Stimulated activated CD4-positive, alpha-beta T cell treated with anti-CD3 and anti-CD28 coated beads, Interleukin-12 subunit alpha, Interleukin-12 subunit beta, amount 100 ng/mL, for 24 hours (primary cell): ENCODE measurements at places on chromosomes 6 and 20.

GRCh38 chr6:108839083-108839642 lies 9.1 kb upstream of the ARMC2 start:
- DNase-seq: no peak

DNA sequence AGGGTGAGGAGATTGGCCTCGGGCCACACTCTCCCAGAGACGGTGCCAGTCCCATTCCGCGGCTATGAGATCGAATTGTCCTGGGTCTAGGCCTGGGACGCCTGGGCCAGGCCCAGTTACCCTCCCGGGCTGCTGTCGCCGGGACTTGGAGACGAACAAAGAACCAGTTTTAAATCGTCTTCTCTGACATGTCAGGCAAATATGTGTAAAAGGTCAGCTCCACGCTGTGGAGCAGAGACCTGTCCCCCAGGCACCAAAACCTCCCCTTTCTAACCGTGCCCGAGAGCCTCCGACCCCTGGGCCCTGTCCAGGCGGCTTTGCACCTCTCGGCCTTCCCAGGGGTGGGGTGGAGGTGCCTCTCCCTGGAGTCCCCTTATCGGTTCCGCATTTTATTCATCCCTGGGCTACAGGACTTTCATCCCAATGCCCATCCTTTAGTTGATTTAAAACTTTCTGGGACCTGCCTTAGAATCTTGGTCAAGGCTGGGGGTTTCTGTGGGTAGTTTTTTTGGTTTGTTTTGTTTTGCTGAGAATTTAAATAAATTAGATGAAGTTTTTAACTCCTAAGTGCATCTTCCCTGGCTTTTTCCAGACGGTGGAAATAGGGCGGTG lies 5.8 kb upstream of the TFAP2A start:
- no peak for DNase-seq

GRCh38 chr6:122903266-122903915 lies 92.6 kb upstream of the CLVS2 start:
- DNase-seq: no peak

GRCh38 chr6:25332165-25332564 lies 53.0 kb downstream of the CARMIL1 start:
- DNase-seq: no peak

DNA sequence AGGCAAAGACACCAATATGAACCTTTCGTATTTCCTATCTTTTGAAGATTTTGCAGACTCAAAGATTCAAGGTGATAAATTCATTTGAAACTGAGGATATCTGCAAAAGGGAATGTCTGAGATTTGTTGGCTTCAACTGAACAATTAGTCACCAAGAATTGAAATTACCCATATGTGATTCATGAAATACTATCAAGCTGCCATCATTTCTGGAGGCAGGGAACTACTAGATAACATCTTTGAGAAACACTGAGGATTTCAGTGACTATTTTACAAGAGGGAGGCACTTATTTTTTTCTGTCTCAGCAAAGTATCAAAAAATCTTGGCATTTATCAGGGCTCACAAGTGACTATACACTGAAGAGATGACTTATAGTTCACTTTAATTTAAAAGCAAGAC lies 39.8 kb upstream of the MMS22L start:
- DNase-seq: no peak

- DNase-seq: no peak
Observed at GRCh38 chr6:53446151-53446550, 97.4 kb upstream of the ELOVL5 start.

- no peak for DNase-seq
Observed at GRCh38 chr6:111776236-111777221, 96.7 kb downstream of the FYN start.

DNA sequence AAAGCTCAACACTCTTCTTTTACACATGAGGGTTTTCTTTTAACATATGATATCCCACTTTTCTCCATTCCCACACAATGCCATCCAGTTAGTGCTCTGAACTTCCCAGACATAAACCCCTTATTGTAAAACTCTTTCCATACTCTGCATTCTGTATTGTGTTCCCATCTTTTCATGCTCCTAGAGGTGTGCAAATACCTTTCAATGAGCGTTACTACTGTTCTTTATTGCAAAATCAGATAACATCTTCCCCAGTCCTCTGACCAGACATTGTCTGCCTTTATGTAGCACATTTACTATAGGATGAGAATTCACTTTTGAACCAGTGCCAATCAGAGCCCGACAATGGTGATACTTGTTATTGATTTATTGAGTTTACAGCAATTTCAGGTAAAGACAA lies 296.2 kb downstream of the GRIK2 start:
- no peak for DNase-seq

- DNase-seq: no peak
Observed at GRCh38 chr20:32190616-32191415, 16.7 kb downstream of the PLAGL2 start.

GRCh38 chr6:116221911-116222310 lies 32.0 kb downstream of the TSPYL4 start:
- DNase-seq: no peak

DNA sequence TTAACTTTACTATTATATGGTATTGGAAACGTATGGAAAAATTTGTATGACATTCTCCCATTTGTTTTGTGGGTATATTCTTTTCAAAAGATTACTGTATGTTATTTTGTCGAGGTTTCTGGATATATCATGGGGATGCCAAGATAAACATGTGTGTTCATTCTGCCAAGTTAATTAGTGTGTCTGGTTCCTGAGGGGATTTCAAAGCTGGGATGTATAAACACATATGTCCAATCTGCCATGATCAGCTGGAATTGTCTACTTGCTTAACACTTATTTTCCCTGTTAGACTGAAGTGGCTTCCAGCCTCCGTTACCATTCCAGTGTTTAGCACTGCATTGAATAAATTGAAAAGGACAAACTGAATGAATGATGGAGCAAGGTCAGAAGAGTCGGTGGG lies 86.2 kb downstream of the DNAH8 start:
- DNase-seq: no peak

DNA sequence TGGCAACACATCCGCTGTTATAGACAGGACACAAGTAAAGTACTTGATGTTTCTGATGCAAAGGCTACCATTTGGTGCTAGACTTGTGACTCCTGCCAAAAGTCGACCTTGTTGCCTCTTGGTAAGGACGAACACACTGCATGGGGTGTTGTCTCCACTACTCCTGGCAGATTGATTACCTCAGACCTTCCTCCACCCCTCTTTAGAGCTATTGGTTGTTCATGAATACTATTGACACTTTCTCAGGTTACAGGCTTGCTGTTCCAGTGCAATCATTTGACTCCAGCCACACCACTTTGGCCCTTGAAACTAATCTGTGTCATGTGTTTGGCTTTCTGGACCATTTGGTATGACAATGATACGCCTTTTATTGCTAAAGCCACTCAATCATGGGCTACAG lies 62.3 kb downstream of the TRMT11 start:
- DNase-seq: no peak

- DNase-seq: no peak
Observed at GRCh38 chr6:17062871-17063440, 38.9 kb upstream of the STMND1 start.

- no peak for DNase-seq
Observed at GRCh38 chr6:84103029-84103428, 69.5 kb downstream of the MRAP2 start.

- no peak for DNase-seq
Observed at GRCh38 chr6:34359418-34360158, 32.9 kb downstream of the NUDT3 start.

DNA sequence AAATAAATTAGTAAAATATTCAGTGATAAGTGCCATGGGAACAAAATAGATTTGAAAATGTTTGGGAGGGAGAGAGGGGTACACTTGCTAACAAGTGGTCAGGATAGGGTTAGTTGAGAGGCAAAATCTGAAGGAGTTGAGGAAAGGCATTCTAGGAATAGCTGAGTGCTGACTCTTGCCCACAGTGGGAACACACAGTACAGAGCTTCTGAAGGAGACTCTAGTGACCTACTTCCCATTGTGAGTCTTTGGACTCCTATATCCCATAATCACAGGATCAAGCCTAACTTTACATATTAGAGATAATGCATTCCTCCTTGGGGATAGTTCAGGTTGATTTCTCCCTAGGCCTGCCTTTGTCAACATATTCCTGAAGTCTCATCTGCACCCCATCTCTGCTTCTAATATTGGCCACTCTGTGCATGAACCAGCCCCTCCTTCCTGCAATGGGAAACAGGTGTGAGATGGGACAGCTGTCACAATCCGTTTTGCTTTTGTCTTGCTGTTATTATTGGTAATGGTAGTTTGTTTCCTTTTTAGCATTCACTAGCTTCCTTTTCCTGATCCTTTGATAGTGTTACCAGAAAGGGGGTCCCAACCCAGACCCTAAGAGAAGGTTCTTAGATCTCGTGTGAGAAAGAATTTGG lies 2.6 kb upstream of the TRIM38 start:
- no peak for DNase-seq

DNA sequence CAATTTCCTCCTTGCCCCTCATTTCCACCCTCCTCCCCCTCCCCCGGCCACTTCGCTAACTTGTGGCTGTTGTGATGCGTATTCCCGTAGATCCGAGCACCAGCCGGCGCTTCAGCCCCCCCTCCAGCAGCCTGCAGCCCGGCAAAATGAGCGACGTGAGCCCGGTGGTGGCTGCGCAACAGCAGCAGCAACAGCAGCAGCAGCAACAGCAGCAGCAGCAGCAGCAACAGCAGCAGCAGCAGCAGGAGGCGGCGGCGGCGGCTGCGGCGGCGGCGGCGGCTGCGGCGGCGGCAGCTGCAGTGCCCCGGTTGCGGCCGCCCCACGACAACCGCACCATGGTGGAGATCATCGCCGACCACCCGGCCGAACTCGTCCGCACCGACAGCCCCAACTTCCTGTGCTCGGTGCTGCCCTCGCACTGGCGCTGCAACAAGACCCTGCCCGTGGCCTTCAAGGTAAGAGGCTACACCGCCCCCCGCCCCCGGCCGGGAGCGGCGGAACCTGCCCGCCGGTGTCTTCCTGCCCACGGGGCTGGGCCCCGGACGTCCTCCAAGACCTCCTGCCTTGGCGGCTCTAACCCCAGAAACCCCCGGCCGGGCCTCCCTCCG lies 44.9 kb upstream of the SUPT3H start:
- no peak for DNase-seq

GRCh38 chr6:26347699-26348098 lies 17.3 kb upstream of the BTN3A2 start:
- DNase-seq: no peak
